ENCODE measurements at places on chromosomes 12 and 14.

DNA sequence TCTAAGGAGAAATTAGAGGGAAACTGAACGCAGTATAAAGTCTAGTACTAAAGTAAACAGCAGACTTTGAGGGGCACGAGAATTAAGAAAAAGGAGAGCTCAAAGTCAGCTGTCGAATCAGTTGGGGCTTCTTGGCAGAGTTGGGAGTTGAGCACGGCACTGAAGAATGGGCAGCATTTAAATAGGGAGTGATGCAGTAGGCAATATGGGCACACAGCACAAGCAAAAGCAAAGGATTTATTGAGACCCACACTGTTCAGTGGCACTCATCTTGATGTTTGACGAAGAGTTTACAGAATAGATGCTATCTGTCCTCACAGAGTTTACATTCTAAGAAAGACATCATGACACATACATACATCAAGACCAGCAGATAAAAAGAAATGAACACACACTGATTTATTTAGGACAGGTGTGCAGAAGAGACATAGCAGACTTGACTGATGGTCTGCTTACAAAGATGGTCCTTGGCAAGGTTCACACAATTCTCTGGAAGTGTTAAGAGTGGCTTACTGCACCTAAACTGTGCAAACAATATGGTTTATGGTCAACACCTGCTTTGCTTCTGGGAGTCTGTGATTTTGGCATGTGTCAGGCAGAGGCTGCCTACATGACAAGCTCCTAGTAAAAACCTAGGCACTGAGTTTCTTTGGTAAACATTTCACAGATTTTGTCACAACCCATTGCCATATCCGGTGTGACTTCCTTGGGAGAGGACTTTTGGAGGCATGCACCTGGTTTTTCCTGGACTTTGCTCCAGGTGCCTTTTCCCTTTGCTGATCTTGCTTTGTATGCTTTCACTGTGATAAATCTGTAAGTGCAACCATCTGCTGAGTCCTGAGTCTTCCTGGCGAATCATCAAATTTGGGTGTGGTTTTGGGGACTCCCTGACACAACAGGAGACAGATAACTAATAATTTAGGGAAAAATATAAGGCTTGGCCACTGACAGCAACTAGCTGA lies 26.3 kb downstream of the ALKBH1 start:
- no peak for DNase-seq

- DNase-seq, result no peak
These were observed 30.0 kb upstream of the DUSP6 start for GRCh38 chr12:89382328-89382727.

DNA sequence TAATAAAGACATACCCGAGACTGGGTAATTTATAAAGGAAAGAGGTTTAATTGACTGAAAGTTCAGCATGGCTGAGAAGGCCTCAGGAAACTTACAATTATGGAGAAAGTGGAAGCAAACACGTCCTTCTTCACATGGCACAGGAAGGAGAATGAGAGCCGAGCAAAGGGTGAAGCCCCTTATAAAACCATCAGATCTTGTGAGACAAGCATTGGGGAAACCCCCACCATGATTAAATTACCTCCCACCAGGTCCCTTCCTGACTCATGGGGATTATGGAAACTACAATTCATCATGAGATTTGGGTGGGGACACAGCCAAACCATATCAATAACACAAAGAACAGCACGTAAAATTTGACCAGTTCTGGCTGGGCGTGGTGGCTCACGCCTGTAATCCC lies 85.6 kb upstream of the ATF7IP start:
- no peak for DNase-seq

DNA sequence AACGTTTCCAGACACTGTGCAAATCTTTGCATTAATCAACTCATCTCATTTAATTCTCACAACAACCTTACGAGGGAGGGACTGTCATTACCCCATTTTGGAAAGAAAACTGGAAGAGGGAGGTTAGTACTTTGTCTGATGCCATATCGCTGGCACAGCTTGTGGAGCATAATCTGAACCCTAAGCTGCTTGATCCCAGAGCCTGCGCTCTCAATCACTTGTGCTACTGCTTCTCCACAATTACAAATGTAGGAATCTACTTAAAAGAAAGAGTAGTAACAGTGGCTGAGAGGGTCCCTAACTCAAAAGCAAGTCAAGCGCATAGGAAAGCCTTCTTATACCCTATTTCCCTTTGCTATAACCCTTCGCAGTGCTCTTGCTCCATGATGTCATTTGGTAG lies 3.2 kb downstream of the EFS start:
- no peak for DNase-seq

GRCh38 chr12:55830601-55831446 lies 1.4 kb upstream of the DNAJC14 start:
- DNase-seq, result peak; percentile 76

GRCh38 chr14:72788972-72789728 lies 104.8 kb downstream of the DPF3 start:
- no peak for DNase-seq

DNA sequence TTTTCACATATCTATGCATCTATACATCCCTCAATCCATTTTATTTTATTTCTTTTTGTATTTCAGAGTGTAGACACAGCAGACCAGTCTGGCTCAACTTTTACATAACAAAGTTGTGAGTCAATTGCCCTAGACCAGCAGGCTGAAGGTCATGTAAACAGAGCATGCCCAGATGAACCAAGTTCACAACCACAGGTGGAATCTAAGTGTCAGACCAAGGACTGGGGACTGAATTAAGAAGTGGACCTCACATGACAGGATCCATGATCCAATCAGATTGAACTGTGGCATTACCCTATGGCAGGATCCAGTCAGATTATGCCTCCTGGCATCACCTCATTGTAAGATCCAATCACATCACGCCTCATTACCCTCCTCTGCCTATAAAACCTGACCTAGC lies 455.8 kb downstream of the SOX5 start:
- DNase-seq, result no peak

- peak; percentile 68 for DNase-seq
These were observed at the start of gene MUCL1 for GRCh38 chr12:54853933-54854538. Gene MUCL1 (plus strand): TSS chr12:54854516. CDS start chr12:54854583, 67 bp downstream.

GRCh38 chr14:24398653-24399446 lies at the start of gene NYNRIN:
Gene NYNRIN (plus strand): TSS chr14:24399003. CDS start chr14:24399247, 244 bp downstream.
- DNase-seq, result peak; percentile 54

GRCh38 chr14:51823706-51824105 lies 36.7 kb upstream of the GNG2 start:
- DNase-seq, result no peak

DNA sequence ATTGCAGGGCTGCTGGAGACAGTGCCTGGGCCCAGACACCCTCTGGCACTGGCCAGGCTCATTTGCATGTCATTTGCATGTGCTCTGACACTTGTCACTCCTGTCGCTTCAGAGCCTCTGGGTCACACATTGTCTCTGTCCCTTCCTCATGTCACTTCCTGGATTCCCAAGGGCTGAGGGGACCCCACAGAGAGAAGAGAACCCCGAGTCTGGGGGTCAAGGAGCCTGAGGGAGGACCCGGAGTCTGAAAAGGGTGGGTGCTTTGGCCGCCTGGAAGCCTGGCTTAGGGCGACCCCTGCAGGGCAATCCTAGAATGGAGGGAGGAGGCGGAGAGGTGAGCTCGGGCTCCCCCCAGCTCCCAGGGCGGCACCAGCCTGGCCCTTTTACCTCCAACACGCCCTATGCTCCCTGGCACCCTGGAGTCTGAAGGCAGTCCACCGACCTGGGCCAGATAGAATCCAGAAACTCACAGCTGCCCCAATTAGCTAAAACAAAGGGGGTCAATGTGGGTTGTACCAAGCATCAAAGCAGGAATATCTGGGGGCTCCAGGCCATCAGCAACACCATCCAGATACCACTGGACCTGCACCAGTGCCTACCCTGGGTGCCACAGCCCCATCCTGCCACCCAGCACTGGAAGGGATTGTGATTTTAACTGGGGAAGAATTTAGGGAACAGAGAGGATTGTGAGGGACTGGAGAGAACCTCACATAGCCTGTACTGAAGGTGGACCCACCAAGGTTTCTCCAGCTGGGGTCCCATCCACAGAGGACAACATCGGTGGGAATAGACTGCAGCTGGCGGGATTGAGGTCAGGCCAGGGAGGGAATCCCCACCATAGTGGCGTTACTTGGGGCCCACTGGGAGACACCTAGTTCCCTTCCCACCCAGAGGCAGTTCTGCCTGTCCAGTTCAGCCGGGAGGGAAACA lies 21.8 kb upstream of the KRT78 start:
- DNase-seq, result peak; percentile 58

Data from AG08395 (cell line).